A549 treated with dexamethasone at 1 μM for 4 hours (cell line): ENCODE measurements at places on chromosomes 2 and 18. TPM values are rescaled to one million over a fixed set of nuclear protein-coding genes. Genes with fewer than 3 reads are reported as not detected.

ABHD1 gene
- total RNA-seq: 0.50 to 1.8 TPM (median 1.5 TPM) in 5 replicates

C2orf80 gene
- not detected in 5 replicates for total RNA-seq

APOB gene
- 0.01 to 0.02 TPM (median 0.01 TPM) in 3 of 5 replicates, not detected in the others for total RNA-seq

MC5R gene
- total RNA-seq: not detected in 5 replicates

LYPD6 gene
- 0.02 to 0.22 TPM (median 0.05 TPM) in 5 replicates for total RNA-seq

RMND5A gene
- 19.0 to 37.5 TPM (median 31.1 TPM) in 5 replicates for total RNA-seq

TEX51 gene
- not detected in 5 replicates for total RNA-seq

DSC3 gene
- 1.4 to 2.0 TPM (median 1.7 TPM) in 5 replicates for total RNA-seq

IL1R1 gene
- total RNA-seq: 37.3 to 57.0 TPM (median 46.4 TPM) in 5 replicates
